Activated T-cell treated with anti-CD3 and anti-CD28 coated beads, Interleukin-2, amount 50 U/mL, for 24 hours (primary cell): ENCODE measurements at places on chromosomes 3 and 15.

DNA sequence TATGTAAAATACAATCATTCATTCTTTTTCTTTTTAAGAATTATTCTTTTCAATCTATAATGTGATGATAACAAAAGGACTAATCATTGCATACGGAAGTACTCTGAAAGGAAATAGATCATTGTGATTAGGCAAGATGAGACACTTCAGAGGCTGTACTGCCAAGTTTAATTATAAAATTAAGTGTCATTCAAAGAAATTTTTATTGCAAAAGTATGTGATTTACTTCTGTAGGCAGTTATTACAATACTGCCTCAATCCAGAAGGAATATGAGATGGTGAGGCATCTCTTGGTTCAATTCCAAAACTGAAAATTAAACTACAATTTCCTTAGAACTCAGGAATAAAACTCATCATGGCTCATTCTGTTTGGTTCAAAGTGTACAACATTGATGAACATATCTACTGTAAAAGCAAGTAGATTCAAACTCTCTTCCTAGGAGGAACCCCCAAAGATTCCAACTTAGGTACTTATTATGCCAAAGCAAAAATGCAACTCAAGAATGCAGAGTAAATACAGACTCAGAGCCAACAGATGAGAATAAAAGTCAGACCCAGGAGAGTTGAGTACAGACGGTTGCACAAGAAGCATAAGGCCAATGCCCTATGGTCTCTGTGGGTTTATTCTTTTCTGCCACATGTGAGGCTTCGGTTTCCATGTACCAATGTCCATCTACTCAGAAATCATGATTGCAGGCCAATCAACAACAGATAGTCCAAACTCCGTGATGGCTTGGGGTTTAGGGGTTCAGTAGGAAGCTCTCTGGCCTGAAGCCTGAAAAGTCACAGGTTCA is 118.5 kb upstream of the WNT5A start:
- H3K4me3 ChIP-seq: no peak overlapping the region
- peaks cover 10% of the 10 kb centered on the region for H3K27me3 ChIP-seq
- no peak overlapping the region for H3K27ac ChIP-seq

GRCh38 chr3:33956776-33957175 is 158.3 kb downstream of the PDCD6IP start:
- DNase-seq: no peak
- H3K4me1 ChIP-seq: no peaks in the 10 kb centered on the region
- H3K27ac ChIP-seq: no peak overlapping the region
- no peak overlapping the region for H3K4me3 ChIP-seq

DNA sequence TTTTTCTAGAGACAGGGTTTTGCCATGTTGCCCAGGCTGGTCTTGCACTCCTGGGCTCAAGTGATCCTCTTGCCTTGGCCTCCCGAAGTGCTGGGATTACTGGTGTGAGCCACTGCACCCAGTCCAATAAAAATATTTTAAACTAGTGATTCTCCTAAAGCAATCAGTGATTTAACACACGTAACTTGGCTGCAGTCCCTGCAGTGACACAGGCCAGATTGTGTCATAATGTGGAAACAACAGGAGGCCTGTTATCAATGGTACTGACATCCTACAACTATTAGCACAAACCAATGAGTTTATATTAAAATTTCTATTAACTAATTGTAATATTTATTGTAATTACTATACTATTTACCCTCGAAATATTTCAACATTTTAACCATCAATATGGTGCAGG is 1.6 kb upstream of the SEC61A1 start:
- peaks cover 36% of the 10 kb centered on the region for H3K4me1 ChIP-seq
- no peak overlapping the region for H3K27ac ChIP-seq
- H3K4me3 ChIP-seq: peak overlapping the region; percentile 93

- H3K4me1 ChIP-seq: peaks cover 3% of the 10 kb centered on the region
- no peak overlapping the region for H3K27ac ChIP-seq
- H3K36me3 ChIP-seq: no peaks in the 10 kb centered on the region
- DNase-seq: no peak
- H3K4me3 ChIP-seq: no peak overlapping the region
Observed at GRCh38 chr3:45765266-45765851, 31.0 kb downstream of the SLC6A20 start.

GRCh38 chr15:84887938-84888337 is 3.5 kb downstream of the SLC28A1 start:
- H3K27me3 ChIP-seq: no peaks in the 10 kb centered on the region
- H3K36me3 ChIP-seq: no peaks in the 10 kb centered on the region
- no peaks in the 10 kb centered on the region for H3K4me1 ChIP-seq
- H3K27ac ChIP-seq: no peak overlapping the region
- DNase-seq: no peak

- H3K27me3 ChIP-seq: no peaks in the 10 kb centered on the region
- H3K4me1 ChIP-seq: no peaks in the 10 kb centered on the region
- DNase-seq: no peak
- no peak overlapping the region for H3K27ac ChIP-seq
Observed at GRCh38 chr3:69761896-69762767, 22.9 kb downstream of the MITF start.
